ENCODE measurements at places on chromosomes 4 and X.
A peak's percentile ranks its signal among the peaks of the same experiment; 100 is the strongest.

GRCh38 chr4:127781300-127782024 lies 660 bp upstream of the HSPA4L start:
- peak; percentile 46 for DNase-seq

- DNase-seq, result no peak
Observed at GRCh38 chr4:149293046-149293649, 522.5 kb downstream of the IQCM start.

GRCh38 chr4:57403591-57403990 lies 293.4 kb upstream of the IGFBP7 start:
- DNase-seq, result no peak

GRCh38 chr4:3041192-3042142 lies 32.9 kb downstream of the HTT-AS start:
- DNase-seq, result no peak

- DNase-seq, result no peak
Observed at GRCh38 chr4:124139044-124139443, 573.5 kb downstream of the ANKRD50 start.

DNA sequence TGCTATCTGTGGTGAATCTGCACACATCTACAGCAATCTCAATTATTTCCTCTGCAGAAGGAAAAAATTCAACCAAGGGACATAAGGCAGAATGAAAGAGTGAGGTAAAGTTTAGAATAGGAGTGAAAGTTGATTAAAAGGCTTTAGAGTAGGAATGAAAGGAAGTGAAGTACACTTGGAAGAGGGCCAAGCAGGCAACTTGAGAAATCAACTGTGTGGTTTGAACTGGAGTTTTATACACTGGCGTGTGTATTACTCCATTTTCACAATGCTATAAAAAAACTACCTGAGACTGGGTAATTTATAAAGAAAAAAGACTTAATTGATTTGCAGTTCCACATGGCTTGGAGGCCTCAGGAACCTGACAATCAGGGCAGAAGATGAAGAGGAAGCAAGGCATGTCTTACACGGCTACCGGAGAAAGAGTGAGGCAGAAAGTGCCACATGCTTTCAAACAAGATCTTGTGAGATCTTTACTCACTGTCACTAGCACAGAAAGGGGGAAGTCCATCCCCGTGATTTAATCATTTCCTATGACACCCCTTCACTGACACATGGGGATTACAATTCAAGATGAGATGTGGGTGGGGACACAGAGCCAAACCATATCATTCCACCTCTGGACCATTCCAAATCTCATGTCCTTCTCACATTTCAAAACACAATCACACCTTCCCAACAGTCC lies 234.8 kb downstream of the IL15 start:
- no peak for DNase-seq

- DNase-seq, result no peak
Observed at GRCh38 chrX:17802756-17803155, 58.3 kb downstream of the RAI2 start.

DNA sequence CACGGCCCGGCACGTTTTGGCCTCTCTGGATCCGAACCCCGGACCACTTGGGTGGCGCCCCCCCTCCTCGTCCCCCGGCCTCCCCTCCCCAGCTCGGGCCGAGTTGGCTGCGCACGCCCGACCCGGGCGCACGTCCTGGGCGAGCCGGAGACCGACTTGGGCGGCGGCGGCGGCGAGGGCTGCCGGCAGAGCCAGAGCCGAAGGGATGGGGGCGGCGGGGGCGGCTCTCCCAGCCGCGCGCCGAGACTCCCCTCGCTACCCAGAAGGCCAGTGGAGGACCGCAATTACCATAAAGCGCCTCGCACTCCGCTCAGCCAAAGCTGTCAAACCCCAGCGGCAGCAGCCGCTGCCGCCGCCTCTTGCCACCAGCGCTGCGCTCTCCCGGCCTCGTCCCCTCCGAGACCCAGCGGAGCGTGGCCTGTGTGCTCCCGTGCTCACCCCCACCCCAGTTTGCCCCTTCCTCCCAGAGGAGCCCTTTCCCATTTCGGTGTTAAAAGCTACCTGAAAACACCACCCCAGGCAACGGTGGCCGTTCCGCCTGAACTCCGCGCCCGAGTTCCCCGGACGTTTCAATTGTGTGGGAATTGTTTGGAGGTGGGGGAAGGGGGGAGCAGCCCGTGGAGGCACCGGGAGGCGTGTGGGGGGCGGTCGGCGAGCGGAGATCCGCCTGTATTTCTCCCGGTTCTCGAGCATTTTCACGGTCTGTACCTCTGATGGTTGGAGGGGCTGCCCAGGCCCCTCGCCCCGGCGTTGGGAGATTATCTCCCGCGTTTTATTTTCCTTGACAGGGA lies 701 bp upstream of the BCOR start:
- peak; percentile 55 for DNase-seq

DNA sequence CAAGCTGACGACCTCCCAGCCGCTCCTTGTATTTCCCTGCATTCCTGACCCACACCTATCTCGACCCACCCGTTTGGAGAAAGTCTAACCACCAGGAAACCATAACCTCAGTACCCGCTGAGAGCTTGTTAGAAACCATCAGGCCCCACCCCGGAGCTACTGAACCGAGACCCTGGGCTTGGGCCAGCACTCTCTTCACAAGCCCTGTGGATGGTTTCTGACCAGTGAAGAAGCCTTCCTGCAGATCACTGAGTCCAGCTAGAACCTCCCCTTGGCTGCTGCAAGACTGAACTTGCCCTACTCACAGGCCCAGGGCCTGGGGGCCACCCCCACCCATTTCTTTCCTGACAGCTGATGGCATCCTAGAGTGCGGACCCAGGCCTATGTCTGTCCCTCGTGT lies 26.6 kb upstream of the ZNF185 start:
- no peak for DNase-seq

DNA sequence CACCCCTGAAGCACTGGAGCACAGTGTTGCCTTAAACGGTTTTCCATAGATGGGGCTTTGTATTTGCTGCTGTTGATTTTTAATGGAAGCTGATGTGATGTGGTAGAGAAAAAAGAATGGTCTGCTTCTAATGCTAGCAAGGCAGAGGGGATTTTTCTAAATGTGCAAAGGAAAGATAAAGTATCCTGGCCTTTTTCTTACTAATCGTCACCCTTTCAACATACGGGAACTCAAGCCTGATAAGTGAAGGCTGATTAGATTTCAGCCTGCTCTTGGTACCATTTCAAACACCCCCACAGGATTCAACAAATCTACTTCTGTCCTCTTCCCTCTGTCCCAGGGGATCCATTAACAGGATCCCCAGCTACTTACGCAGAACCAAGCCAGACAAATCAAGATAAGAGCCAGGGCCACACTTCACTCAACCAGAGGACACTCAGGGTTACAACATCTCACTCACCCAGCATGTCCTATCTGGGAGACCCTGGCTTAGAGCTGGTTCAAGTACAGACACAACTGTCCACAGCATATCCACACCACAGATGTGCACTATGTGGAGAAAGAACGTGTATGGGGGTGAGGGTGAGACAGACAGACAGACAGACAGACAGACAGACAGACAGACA lies 180.0 kb downstream of the SH3KBP1 start:
- no peak for DNase-seq

- DNase-seq, result no peak
Observed at GRCh38 chr4:159489646-159490045, 386.8 kb downstream of the RAPGEF2 start.

GRCh38 chrX:38987198-38987651 lies 186.0 kb downstream of the MID1IP1 start:
- DNase-seq, result no peak

- peak; percentile 10 for DNase-seq
Observed at GRCh38 chrX:148049441-148049840, 68.3 kb downstream of the FMR1NB start.

GRCh38 chr4:152540293-152540674 lies 4.4 kb upstream of the FBXW7 start:
- DNase-seq, result no peak

GRCh38 chrX:149512225-149512885 lies 7.2 kb upstream of the IDS start:
- no peak for DNase-seq

- no peak for DNase-seq
Observed at GRCh38 chr4:163631288-163631687, 136.8 kb downstream of the TMA16 start.

- DNase-seq, result no peak
Observed at GRCh38 chr4:169723207-169723965, 34.4 kb downstream of the HPF1 start.

DNA sequence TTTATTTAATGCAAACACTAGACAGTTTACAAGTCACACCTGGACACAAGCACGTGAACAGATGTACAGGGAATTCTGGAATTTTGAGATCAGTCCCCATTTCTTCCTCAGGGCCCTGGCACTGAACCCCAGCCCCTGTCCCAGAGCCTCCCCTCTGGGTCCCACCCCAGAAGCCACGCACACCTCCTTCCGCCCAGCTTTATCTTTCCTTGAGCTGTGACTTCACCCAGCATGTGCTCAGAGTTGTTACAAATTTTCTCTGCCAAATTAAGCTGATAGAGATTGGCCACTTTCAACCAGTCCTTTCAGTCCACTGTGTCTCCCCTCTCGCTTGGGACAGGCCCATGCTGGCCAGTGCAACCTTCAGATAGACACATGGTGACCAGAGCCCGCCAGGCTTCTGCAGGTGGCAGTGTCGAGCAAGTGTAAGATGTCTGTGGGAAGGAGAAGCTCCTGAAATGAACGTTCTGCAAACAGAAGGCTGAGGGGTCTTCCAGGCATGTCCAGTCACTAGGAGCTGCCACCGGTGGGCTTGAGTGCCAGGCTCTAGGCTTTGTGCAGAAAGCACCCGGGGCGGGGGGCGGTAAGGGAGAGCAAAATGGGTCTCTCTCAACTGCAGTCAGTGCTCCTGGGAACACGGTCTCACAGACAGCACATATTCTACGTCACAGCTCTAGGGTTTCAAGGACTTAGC lies 73.3 kb downstream of the MTMR1 start:
- no peak for DNase-seq

DNA sequence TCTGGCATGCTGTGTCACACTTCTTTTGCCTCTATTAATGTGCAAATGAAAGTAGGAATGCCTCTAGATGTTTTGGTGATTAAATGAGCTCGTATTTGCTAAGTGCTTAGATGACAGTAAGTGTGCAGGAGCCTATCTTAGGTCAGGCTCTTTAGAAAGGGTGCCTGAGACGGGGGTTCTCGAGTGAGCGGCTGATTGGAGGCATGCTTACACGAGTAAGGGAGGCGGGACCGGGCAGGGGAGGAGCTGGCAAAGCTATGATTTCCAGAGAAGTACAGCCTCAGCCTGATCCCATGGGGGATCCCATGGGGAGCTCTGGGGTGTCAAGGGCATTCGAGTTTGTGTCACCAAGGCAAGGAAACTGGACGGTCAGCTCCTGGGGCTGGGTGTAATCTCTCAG lies 44.8 kb downstream of the CLDN34 start:
- DNase-seq, result no peak

- no peak for DNase-seq
Observed at GRCh38 chr4:22744478-22745062, 51.8 kb downstream of the GBA3 start.

DNA sequence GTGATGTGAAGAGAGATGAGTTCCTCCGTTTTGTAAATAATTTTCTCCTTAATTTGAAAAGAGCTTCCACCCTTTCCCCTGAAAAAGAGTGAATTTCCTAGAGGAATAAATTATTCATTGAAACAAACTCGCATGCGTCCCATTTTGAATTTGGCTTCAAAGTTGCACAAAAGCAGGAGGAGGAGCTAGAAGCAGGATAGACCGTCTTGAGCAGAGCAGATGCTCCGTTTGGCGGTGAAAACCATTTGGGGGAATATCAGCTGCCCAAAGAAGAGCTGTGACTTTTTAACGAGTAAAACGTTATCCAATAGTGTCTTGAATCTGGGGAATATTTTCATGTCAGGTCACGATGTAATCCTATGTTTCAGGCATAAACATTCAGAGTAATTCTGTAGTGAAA lies 42.0 kb downstream of the FAM149A start:
- DNase-seq, result no peak

- peak; percentile 21 for DNase-seq
Observed at GRCh38 chr4:88033309-88033708, 25.9 kb downstream of the PKD2 start.

- DNase-seq, result peak; percentile 95
Observed at GRCh38 chrX:153971450-153972367, at the start of gene HCFC1. TSS of gene HCFC1 (minus strand) at chrX:153971818. CDS start at chrX:153970840, 978 bp downstream.

GRCh38 chr4:186137196-186137794 lies 32.8 kb downstream of the FAM149A start:
- DNase-seq, result no peak

- no peak for DNase-seq
Observed at GRCh38 chrX:152876931-152877840, 20.7 kb upstream of the ZNF185 start.

DNA sequence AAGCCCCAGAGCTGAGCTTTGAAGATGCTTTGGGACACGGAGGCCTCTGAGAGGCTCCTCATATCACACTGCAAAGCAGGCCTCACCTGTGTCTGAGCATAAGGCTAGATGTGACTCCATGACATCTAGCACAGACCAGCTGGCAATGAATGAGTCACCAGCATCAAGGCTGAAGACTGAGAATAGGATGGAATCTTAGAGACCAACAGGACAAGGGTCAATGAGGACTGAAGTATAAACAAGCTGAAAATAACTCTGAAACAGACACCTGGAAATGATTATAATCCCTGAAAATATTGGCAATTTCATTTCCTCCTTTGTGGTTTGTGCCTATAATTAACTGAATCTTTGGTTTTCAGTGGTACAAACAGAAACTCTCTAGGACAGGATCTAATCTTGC lies 87.1 kb upstream of the PRPS1 start:
- no peak for DNase-seq
